Caki2 (cell line): ENCODE measurements at places on chromosomes 12 and 14. TPM values are rescaled to one million over a fixed set of nuclear protein-coding genes. Genes with fewer than 3 reads are reported as not detected.

DNA sequence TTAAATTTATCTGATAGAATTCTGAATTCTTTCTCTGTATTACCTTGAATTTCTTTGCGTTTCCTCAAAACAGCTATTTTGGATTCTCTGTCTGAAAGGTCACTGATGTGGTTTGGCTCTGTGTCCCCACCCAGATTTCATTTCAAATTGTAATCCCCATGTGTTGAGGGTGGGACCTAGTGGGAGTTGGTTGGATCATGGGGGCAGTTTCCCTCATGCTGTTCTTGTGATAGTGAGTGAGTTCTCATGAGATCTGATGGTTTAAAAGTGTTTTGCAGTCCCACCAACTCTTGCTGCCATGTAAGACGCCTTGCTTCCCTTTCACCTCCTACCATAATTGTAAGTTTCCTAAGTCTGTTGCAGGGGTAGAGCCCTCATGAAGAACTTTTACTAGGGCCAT, 34.1 kb upstream of the OR6J1 start:
- DNase-seq: no peak

Gene CPNE6
- total RNA-seq: 0.07 TPM in 1 of 2 replicates, not detected in the other

Gene CCT2
- 577 and 641 TPM in 2 replicates for total RNA-seq

GRCh38 chr12:124310785-124311184, 15.9 kb downstream of the RFLNA start:
- no peak for DNase-seq

- no peak for DNase-seq
These were observed 8.7 kb downstream of the TMEM119 start for GRCh38 chr12:108589028-108589839.

GRCh38 chr12:49972129-49972528, 618 bp upstream of the AQP6 start:
- no peak for DNase-seq

GRCh38 chr12:95591731-95592130, 40.5 kb upstream of the USP44 start:
- no peak for DNase-seq

Gene HPD
- 12.7 and 13.4 TPM in 2 replicates for total RNA-seq

GRCh38 chr14:68741839-68742470, 50.9 kb downstream of the ZFP36L1 start:
- DNase-seq: no peak

- no peak for DNase-seq
These were observed 1.7 kb downstream of the ERBB3 start for GRCh38 chr12:56081393-56082347.

DNA sequence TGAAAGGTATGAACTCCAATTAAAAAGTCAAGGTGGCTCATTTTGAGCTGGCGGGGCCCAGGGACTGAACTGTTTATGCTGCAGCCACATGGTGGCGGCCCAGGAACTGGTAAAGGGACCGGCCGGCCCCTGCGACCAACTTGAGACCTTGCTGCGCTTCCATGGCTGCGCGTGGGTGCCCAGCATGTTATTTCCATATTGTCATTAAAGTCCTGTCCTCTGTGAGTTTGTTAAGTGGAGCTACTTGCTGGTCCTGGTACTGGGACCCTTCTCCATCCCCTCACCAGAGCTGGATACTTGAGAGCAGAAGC, 62.3 kb downstream of the BEGAIN start:
- DNase-seq: no peak

Gene EID3
- 4.9 and 6.8 TPM in 2 replicates for total RNA-seq

- no peak for DNase-seq
These were observed 975 bp upstream of the RTL1 start for GRCh38 chr14:100904307-100905087.

DNA sequence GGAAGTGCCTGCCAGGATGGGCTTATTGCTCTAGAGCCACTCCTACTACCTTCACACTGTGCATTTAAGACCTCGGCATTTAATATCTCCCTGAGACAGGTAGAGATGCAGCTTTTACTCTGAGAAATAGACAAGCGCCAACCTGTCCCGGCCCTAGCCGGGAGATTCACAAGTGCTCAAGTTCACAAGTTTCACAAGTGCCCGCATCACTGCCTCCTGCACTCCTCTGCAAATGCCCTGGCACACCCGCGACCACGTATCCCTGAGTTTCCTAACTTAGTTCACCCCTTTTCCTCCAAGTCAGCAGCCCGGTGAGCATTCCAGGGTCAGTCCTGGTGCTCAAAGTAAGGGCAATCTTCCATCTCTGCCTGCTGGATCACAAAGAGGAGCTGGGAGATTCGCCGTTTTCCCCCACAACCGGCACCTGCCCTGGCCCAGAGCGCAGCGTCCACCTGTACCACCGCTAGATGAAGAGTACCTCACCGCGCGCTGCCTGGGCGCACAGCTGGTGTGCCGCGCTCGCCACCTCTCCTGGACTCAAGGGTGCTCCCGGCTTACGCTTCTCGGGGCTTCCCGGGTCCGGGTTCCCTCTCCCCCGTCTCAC, 5.0 kb upstream of the SLC38A4 start:
- no peak for DNase-seq

DNA sequence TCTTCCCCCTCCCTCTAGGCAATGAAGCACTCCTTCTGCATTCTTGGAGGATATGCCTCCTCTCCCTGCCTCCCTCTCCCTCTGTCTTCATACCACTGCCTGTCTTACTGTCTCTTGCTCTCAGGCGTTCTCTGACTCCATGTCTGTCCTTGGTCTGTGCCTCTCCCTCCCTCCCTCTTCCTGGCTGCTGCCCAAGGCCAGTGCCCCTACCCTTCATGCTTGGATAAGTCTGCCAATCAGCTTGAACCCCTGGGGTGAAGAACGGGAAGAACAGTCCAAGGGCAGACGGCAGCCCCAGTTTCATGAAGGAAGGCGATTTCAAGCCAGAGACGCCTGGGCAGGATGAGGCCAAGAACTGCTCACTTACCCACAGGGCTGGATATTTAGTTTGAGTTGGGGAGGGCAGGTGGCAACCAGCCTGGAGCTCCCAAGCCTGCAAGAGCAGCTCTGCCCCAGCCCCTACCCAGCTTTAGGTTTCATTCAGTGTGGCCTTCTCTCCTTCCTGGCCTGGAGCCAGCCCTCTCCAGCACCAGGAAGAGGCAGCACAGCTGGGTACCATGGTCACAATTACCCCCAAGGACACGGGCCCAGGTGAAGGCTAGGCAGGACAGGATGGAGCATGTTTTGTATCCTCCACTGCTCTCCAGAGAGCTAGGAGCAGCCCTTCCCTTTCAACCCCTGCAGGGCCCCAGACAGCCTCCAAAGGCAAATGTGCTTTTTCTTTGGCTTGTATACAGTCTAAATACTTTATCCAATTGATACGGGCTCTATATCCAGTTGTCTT, 35.8 kb upstream of the LTBP2 start:
- no peak for DNase-seq

GRCh38 chr14:63413009-63413408, 94.3 kb upstream of the GPHB5 start:
- DNase-seq: no peak

Gene ADCY6
- 65.4 and 76.6 TPM in 2 replicates for total RNA-seq

Gene PIANP
- not detected in 2 replicates for total RNA-seq

Gene RPS6KA5
- total RNA-seq: 4.0 and 5.2 TPM in 2 replicates

Gene RAD9B
- total RNA-seq: 2.8 and 20.2 TPM in 2 replicates
